Skin of body (tissue), 3 donors: ENCODE measurements at places on chromosomes 16 and 17. TPM values are rescaled to one million over a fixed set of nuclear protein-coding genes. Genes with fewer than 3 reads are reported as not detected.

The CTF1 gene
- 0.59 TPM for total RNA-seq

- no peak for DNase-seq
These were observed 10.9 kb downstream of the OGFOD1 start for GRCh38 chr16:56462064-56462796.

The MMP28 gene
- total RNA-seq, result 6.1 TPM

- DNase-seq, result no peak
These were observed 19.3 kb downstream of the POLR3K start for GRCh38 chr16:33877-34647.

- DNase-seq, result no peak
These were observed 31.4 kb downstream of the BANP start for GRCh38 chr16:87982581-87983041.

DNA sequence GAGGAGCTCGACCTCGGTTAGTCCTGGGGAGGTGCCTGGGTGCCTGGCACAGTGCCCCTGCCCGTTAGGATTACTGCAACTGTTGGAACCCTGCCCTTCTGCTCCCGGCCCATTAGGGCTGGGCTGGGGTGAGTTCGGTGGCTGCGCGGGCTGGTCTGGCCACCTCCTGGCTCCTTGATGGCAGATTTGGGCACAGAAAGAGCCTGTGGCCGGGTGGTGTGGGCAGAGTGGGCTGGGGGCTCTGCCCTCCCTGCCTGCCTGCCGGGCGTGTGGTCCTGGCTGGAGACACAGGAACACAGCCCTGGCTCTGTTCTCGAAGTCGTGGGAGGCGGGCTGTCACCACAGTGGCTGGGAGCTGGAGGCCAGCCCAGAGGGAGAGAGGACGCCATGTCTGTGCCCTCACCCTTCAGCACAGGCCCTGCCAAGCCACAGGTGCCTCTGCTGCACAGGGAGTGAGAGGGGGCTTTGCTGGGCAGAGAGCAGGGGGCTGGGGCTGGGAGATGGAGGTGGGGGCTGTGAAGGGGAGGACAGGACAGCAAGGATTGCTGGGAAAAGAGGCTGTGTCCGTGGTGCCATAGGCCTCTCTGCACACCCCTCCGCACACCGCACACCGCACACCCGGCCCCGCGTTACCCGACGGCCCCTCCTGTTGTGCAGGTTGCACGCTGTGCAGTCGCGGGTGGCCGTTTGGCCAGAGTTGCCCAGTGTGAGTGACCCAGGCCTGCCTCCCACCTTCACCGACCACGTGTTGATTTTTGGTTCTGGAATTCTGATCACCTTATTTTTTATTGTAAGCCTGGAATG lies 236.6 kb upstream of the GSE1 start:
- DNase-seq, result no peak

The CIITA gene
- 5.7 TPM for total RNA-seq

GRCh38 chr17:3539881-3540540 lies 17.6 kb downstream of the TRPV3 start:
- DNase-seq, result no peak

DNA sequence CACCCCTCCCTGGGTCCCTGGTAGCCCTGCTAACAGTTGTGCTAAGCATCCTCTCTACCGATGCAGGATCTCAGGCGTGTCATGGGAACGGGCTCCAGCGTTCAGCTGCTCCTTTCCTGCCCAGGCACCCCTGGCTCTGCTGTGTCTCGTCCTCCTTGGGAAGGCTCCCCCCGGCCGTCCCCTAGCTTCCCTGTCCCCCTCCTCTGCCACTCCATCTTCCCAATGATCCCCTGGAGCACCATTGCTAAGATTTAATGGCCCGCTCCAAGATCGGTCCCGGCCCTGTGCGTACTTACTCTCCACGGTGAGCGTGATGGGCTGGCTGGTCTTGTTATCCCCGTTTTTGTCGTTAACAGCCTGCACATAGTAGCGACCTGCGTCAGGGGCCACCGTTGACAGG lies 135.5 kb upstream of the CDC42EP4 start:
- DNase-seq, result no peak

The ENPP7 gene
- not detected for total RNA-seq

The ANKFY1 gene
- 37.9 TPM for total RNA-seq

GRCh38 chr17:65895969-65896368 lies 296.0 kb downstream of the CEP112 start:
- no peak for DNase-seq

The FBXW10 gene
- 0.49 TPM for total RNA-seq

The OR3A2 gene
- 0.30 TPM for total RNA-seq

DNA sequence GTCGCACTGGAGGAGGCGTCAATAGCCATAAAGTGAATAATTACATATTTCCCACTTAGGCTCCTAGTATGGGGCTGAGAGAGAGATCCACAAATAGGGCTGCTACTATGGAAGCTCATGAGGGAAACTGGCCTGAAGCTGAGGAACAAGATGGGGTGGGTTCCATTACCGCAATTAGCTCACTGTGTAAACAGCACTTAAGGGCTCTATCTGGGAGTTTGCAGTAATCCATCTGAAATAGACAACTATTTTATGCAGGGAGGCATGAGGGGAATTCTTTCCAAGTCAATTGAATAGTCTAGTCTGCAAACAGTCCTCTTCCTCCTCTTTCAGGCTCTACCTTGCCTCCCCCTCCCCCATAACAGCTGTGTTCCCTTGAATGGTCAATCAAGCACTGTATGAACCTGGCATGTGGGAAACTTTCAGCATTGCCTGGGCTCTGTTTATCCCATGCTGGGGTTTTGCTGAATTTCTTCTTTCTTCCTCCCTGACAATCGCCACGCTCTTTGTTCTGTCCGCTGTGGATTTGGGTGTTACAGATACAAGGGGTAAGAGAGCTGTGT lies 56.1 kb upstream of the MAF start:
- DNase-seq, result no peak

The NOS2 gene
- 0.89 TPM for total RNA-seq

GRCh38 chr17:73788111-73788510 lies 143.9 kb upstream of the SDK2 start:
- no peak for DNase-seq

DNA sequence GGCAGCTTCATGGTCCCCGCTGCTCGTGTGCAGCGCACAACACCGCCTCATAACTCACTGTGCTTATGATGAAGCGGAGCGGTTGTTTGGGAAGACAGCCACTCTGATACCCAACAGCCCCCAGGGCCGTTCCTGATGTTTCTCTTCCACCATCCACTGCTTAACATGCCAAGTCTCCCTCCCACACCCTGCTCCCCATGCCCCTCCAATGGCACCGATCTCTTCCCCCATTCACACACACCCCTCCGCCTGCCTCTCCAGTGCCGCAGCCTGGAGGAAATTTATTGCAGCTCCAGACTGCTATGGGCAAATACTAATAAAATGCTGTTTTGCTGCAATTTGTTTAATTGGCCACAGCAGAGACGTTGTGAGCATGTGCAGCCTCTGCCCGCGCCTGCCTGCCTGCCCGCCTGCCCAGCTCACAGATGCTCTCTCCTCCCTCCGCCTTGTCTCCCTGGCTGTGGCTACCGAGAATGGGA lies 80.3 kb upstream of the LHX1 start:
- DNase-seq, result no peak

The MT3 gene
- total RNA-seq, result not detected

The KRTAP17-1 gene
- total RNA-seq, result 7.9 TPM

The KRTAP4-1 gene
- 3.6 TPM for total RNA-seq

GRCh38 chr16:56653218-56653617 lies 1.5 kb downstream of the MT1B start:
- DNase-seq, result no peak

DNA sequence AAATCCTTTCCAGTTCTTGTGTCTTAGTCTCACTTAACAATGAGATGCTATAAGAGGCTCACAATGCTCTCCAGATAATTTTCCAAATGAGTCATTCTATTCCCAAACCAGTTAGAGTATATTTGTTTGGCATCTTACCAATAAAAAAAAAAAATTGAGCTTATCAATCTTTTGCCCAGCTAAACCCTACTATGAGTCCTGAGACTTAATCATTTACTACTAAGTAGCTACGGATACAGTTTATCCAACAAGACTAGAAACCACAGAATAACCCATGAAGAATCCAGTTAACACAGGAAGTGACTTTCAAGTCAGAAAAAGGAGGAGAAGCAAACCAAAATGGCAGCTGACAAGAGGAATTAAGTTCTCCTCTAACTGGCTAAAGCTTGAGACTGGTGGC lies 330.3 kb upstream of the XYLT1 start:
- no peak for DNase-seq

The TMC6 gene
- total RNA-seq, result 14.2 TPM

DNA sequence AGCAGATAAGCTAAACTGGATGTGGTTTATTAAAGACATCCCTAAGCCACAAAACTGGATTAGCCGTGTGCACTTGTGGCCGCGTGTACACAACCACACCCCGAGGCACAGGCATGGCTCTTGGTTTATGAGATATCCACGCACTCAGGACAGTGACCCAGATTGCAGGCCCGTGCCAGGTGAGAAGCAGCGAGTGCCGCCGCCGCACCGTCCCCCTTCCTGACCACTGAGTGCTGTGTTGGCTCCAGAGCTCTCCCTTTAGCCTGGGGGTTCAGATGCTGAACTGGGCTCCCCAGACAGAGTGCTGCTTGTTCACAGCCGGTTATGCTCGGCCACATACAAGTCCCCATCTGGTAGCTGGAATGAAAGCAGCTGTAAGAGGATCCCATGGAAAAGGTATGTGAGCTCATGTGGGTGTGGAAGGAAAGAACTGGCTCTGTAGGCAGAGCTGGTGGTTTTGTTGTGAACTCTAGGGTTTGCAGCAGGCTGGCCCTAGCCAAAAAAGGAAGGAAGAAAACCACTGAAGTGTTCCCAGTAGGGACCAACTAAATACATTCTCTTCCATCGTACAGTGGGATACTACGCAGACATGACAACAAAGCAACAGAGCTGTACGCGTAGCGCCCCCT lies 29.5 kb downstream of the KNOP1 start:
- DNase-seq, result no peak

- no peak for DNase-seq
These were observed 39.6 kb downstream of the CYLD start for GRCh38 chr16:50781518-50781917.

GRCh38 chr16:87724490-87725291 lies 41.1 kb downstream of the KLHDC4 start:
- DNase-seq, result no peak

DNA sequence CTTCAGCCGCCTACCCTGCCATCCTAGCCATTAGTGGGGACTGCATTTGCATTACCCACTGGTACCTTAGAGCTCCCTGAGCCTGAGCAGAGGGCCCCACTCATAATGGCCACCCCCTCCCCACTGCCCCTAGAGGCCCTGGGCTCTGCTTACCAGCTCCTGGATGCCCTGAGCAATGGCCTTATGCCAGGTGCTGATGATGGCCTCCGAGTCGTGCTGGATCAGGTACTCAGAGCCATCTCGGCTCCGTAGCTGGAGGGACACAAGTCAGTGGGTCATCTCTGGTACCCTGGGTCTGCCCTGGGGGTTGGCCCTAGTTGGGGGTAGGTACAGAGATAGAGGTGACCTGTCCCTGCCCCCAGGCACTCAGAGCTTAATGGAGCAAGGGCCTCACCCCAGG lies 34.9 kb downstream of the ARHGAP27 start:
- no peak for DNase-seq

The MYH13 gene
- total RNA-seq, result under 0.01 TPM

- DNase-seq, result no peak
These were observed 16.7 kb upstream of the MYO18A start for GRCh38 chr17:29196769-29197515.

GRCh38 chr16:75559564-75560372 lies 3.7 kb upstream of the TMEM231 start:
- no peak for DNase-seq

DNA sequence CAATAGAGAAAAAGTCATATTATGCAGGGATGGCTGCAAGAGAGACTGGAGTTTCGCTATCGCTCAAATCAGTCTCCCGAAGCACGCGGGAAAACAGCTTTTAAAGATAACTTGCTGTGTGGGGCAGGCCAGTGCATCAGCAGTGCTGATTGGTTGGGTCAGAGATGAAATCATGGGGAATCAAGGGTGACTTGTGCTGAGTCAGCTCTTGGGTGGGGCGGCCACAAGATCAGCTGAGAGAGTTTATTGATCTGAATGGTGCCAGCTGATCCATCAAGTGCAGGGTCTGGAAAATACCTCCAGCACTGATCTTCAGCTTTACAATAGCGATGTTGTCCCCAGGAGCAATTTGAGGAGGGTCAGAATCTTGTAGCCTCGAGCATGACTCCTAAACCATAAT lies 430.5 kb downstream of the RBFOX1 start:
- no peak for DNase-seq

DNA sequence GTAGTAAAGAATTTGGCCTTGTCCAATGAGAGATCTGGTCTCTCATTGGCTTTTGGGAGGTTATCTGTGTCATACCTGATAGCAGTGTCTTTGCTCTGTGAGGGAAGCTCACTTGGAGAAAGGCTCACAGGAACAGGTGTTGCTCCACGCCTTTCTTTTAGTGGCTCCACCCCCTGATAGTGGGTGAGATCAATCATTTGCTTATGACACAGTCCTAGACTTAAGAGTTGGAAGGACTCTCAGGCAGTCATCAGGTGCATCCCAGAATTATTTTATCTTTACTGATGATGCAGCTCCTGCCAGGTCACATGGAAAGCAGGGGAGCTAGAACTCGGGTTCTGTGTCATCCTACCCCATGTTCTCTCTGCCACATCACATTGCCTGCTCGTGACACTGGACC lies 59.3 kb downstream of the CENPV start:
- DNase-seq, result no peak

GRCh38 chr17:77959126-77959925 lies 823 bp downstream of the TNRC6C start:
- no peak for DNase-seq

GRCh38 chr16:2775765-2776499 lies 1.1 kb downstream of the ELOB start:
- no peak for DNase-seq

DNA sequence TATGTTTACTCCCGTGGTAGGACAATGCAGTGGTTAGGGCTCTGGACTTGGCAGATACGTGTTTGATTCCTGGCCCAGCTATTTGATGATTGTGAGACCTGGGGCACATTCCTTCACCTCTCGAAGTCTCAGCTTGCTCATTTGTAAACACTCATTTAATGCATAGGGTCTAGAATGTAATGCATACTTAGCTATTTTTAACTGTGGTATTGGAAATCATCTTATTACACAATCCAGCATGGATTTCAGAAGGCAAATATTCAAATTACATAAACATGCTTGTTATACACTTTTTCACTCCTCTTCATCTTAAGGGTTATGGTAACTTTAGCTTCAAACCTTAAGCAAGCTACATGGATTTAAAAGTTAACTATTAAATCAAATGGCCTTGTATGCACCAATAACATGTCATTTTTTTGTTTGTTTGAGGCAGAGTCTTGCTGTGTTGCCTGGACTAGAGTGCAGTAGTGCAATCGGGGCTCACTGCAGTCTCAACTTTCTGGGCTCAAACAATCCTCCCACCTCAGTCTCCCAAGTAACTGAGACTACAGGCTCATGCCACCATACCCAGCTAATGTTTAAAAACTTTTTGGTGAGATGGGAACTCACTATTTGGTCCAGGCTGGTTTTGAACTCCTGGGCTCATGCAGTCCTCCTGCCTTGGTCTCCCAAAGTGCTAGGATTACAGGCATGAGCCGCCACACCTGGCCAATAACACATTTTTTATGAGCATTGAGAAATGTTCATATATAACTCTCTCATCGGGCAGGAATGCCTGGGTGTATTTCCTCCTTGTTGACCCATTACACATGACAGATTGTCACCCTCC lies 52.5 kb downstream of the VAT1L start:
- no peak for DNase-seq

GRCh38 chr17:81126281-81127132 lies 38.8 kb upstream of the PVALEF start:
- DNase-seq, result no peak
